Stimulated activated CD8-positive, alpha-beta memory T cell treated with anti-CD3 and anti-CD28 coated beads, Interleukin-15, amount 100 ng/mL, for 4 hours (primary cell): ENCODE measurements at places on chromosomes 3 and 15.

DNA sequence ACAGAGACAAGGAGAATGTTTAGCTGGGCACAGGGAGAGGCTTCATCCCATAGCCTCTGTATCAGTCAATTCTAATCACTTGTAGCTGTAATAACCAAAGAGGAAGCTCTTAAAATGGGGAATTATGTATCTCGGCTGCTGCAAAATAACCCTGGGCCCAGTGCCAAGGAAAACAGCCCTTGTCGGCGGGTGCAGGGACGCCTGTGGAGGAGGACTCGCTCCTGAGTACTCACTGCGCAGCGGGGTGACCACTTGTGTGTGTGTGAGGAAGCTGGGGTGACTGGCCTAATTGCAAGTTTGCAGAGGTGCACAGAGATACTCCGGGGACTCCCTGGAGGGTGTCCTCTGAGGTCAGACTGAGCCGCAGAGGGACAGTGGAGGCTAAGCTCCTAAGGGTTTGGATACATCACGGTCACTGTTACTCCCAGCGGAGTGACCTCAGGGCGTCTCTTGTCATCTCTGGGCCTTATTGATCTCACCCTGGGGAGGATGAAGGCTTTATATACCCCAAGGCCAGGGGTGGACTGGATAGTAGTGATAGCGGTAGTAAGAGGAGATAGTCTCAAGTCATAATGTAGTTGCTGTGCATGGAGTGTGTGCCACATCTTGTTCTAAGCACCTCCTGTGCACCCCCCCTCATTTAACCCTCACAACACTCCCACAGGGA lies 37.2 kb downstream of the SLC6A6 start:
- DNase-seq: no peak

DNA sequence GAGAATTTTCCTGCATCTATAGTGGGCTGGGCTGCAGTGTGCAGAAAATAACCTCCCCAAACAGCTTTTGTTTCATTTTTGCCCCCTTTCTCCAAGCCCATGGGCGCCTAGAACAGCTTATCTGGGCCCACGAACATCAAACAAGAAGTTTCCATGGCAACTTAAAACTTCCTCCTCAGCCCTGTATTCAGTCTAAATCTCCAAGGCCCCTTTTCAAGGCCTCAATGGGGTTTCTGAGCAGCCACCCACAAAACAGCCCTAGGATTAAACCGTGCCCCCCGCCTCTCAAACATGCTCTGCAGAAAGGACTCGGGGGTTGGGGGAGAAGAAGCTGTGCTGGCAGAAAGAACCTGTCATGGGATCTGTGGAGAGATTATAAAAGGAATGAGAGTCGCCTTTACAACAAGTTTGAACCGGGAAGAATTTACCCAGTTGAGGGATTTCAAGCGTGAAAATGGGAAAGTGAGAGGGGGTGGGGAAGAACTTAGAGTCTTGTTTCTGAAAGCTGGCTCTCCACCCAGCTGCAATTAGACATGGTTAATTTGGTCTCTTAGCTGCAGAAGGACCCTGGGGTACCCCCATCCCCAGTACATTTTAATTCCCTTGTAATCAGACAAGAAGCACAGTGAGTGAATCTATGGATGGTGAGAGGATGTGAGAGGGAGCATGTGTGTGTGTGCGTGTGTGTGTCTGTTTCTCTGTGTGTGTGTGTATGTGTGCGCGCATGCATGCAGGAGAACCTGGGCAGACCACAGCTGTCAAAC lies 4.3 kb upstream of the FAM107A start:
- DNase-seq: no peak

DNA sequence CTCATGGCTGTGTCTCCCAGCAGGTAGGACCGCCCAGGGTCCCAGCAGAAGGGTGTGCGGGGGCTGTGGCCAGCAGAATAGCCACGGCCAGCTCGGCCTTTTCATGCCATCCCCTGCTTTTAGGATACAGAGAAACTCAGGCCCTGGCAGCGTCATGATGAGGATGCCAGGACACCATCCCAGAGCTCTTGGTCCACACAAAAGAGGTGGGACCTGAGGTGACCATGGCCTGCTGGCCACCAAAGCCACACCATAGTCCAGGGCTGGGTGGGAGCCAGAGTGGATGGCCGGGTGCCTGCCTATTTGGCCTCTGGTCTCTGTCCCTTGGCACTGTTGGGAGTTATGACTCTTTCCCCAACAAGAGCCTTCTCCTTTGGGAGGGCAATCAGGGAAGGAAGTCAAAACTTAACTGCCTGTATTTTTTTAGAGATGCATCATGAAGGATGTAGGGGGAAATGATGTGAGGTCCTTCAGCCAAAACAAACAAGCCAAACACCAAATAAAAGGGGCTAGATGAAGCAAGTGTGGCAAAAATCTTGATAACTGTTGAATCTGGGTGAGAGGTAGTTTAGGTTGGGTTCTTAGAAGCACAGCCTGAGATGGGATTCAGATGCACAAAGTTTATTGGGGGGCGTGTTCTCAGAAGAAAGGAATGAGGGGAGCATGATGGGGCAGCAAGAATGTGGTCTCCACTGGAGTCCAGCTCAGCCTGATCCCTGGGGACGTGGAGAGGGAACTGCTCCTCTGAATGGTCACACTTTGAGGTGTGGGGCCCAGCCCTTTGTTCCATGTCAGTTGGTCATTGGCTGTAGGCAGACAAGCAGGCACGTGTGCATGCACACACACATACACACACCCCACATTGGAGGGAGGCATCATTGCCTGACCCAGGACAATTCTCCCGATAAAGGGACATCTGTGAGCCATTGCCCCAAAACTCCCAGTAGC lies 33.2 kb downstream of the SMAD6 start:
- DNase-seq: no peak

DNA sequence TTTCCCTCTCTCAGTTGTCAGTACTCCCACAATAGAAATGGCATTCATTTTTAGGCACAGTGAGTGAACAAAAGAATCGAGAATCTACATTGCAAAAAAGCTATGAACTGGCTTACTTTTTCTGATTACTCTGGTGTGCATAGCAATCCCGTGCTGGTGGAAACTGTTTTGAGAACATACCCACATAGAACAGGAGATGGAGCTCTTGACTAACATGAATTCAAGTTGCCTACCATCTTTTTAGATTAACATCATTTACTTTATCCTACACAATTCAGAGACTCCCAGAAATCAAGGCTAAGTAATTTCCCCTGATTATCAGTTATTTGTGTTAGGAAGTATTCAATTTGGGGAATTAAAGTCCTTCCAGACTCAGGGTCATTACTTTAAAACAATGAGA lies 326.6 kb downstream of the ARPP21 start:
- DNase-seq: no peak

DNA sequence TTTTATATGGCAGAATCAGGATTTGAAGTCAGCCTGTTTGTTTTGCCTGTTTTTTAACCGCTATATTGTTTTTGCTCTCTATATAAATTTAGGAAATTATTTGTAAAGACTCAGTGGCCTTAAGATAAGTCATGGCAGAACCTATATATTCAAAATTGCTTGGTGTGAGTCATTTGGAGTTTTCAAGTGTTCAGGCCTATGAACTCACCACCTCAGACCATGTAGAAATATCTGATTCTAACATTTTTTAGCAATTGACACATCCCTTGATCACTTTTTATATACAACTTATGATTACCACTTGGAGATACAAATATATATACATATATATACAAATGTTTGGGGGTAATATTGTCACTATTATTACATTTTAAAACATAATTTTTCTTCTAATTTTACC lies 95.7 kb downstream of the VGLL3 start:
- no peak for DNase-seq

DNA sequence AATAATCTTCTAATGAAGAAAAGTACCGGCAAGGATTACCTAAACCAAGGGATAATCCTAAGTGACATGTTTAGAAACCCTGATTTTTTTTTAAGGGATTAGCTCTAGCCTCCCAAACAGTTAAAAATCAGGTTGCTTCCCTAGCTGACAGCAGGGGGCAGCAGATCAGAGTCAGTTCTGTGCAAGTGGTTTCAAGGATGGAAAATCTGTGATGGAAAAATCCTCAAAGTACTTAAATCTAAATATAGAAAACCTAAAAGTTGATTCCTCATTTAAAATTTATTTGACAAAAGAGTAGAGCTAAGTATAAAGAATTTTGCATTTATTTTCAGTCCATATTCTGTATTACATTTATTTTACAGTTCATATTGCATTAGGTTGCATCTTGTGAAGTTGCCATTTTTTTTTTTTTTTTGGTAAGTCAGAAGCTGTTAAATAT lies 107.6 kb downstream of the PEX5L start:
- DNase-seq: no peak

DNA sequence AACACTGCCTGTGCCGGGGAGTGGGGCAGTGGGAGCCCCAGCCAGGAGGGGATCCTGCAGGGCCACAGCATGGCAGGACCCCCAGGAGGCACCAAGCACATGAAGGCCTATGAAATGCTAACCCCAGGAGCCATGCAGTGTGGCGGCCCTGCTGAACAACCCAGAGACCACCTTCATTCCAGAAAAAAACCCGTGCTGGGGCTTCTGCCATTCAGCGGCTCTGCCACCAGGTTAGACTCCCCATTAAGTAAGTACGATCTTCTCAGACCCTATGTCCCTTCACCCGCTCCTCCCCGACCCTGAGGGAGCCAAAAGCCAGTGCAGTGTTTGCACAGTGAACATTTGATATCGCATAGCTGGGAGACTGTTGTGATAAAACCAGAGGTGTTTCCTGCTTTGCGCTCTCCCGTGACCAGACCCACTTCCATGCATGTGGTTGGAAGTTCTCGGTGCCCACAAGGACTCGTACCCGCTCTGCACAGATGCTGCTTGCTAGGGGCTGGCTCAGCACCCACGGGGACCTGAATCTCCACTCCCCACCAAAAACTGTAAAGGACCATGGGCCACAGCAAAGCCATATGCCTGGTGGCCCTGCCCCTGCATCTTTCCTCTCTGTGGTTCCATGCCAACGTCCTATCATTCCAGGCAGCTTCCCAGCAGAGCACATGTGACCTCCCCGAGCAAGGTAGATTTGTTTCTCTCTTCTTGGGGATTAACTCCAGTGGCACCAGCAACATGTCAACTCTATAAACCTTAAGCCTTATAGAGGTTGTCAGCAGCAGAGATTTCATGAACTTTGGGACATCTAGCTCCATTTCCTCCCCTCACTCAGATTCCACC lies 5.3 kb downstream of the PLA2G4D start:
- no peak for DNase-seq

- no peak for DNase-seq
Observed at GRCh38 chr15:71089801-71090200, 25.5 kb upstream of the THSD4 start.

DNA sequence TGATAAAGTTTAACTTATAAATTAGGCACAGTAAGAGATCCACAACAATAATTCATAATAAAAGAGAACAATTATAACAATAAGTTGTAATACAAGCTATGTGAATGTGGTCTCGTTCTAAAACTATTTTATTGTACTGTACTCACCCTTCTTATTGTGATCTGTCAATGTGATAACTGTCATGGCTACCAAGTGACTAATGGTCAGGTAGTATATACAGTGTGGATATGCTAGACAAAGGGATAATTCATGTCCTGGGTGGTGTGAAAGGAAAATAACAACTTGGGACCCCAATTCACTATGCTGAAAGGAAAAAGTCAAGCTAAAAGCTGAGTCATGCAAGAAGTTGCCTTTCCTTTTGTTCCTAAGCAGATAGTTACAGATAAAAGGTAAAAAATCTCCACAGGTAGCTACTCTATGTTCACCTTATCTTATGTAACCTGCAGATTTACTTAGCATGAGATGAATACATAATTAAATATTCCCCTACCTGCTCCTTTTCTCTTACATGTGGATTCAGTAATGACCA lies 10.7 kb upstream of the CYP8B1 start:
- DNase-seq: no peak

DNA sequence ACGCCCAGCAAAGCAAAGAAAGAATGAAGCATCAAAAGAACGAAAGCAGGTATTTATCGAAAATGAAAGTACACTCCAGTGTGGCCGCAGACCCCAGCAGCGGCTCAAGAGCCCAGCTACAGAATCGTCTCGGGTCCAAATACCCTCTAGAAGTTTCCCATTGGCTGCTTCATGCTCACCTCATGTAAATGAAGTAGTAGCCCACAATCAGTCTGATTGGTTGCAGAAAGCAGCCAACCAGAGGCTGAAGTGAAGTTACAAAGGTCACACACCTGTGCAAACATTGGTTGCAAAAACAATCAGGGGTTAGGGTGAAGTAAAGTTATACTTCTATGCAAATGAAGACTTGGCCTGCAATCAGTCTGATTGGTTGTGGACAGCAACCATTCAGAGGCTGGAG lies 32.0 kb downstream of the SV2B start:
- no peak for DNase-seq

DNA sequence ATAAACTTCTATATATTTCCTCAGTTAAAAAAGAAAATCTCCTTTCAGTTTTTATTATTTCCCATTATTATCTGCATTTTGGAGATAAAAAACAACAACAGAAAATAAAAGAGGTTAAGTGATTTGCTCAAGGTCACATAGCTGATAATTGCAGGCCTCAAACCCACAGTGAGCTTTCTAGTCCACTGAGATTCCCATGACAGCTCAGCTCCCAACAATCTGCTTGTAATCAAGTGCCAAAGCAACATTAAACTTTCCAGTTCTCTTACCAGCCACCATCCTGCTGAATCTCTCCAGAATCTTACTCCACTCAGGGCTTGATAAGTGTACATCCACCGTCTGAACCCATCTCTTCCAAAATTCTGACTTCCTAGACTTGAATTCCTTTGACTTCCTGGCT lies 318.2 kb upstream of the SEMA6D start:
- no peak for DNase-seq

- DNase-seq: peak; percentile 40
Observed at GRCh38 chr3:4977001-4977852, 2.0 kb upstream of the BHLHE40 start.

- no peak for DNase-seq
Observed at GRCh38 chr3:38835939-38836338, 19.9 kb upstream of the SCN10A start.

DNA sequence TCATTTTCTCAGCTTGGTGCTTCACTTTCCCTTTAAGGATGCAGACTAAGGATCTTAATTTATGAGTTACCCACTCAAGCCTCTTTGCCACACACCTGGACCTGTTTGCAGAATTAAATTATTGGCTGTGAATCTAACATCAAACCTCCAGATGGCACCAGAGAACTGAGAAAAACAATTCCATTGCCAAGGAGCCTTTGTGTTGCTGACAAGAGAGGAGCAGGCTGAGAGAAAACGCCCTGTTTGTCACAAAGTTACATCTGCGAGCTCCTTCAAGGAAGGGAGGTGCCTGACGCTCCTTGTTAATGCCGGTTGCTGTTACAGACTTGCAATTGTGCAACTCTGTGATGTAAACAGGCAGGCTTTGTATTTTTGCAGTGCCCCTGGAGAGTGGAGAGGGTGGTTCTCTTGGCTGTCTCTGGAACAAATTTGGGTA lies 36.3 kb upstream of the TMC3 start:
- DNase-seq: no peak

- no peak for DNase-seq
Observed at GRCh38 chr3:115931581-115931980, 308.3 kb downstream of the GAP43 start.

- DNase-seq: no peak
Observed at GRCh38 chr15:36682101-36682500, 102.7 kb downstream of the CDIN1 start.
